ENCODE measurements at places on chromosomes 5 and 9. TPM values are rescaled to one million over a fixed set of nuclear protein-coding genes. Genes with fewer than 3 reads are reported as not detected.
A peak's percentile ranks its signal among the peaks of the same experiment; 100 is the strongest.

GRCh38 chr5:73464016-73464745, 15.6 kb upstream of the FOXD1 start:
- H3K4me1 ChIP-seq, result no peaks in the 10 kb centered on the region
- no peak for DNase-seq
- peaks cover 53% of the 10 kb centered on the region for H3K27me3 ChIP-seq

GRCh38 chr5:151520294-151520693, 70.8 kb downstream of the FAT2 start:
- H3K36me3 ChIP-seq, result no peaks in the 10 kb centered on the region
- no peaks in the 10 kb centered on the region for H3K4me1 ChIP-seq
- H3K4me3 ChIP-seq, result no peak overlapping the region
- peaks cover 35% of the 10 kb centered on the region for H3K27me3 ChIP-seq
- no peak for DNase-seq

GRCh38 chr5:156561651-156562050, 234.7 kb downstream of the SGCD start:
- no peaks in the 10 kb centered on the region for H3K4me1 ChIP-seq
- no peaks in the 10 kb centered on the region for H3K36me3 ChIP-seq
- H3K27me3 ChIP-seq, result no peaks in the 10 kb centered on the region
- H3K4me3 ChIP-seq, result no peak overlapping the region
- no peak for DNase-seq

DNA sequence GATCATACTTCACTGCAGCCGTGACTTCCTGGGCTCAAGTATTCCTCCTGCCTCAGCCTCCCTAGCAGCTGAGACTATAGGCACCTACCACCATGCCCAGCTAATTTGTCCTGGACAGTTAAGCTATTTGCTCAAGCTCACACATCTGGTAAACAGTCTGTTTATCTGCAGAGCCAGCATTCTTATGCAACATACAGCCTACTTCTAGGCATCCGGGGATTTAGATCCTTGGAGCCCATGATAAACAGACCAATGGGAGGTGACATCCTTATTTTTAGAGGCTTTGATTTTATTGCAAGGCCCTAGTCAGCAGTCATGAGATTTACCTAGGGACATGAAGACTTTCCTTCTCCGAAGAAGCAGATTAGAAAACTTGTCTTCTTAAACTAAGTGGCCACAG, 21.0 kb downstream of the ATOX1 start:
- DNase-seq, result no peak
- no peak overlapping the region for H3K4me3 ChIP-seq
- no peak overlapping the region for H3K27ac ChIP-seq
- H3K27me3 ChIP-seq, result no peaks in the 10 kb centered on the region
- peaks cover 20% of the 10 kb centered on the region for H3K36me3 ChIP-seq
- peaks cover 26% of the 10 kb centered on the region for H3K4me1 ChIP-seq

- peaks cover 78% of the 10 kb centered on the region for H3K27me3 ChIP-seq
- H3K4me3 ChIP-seq, result no peak overlapping the region
- no peaks in the 10 kb centered on the region for H3K4me1 ChIP-seq
- H3K36me3 ChIP-seq, result no peaks in the 10 kb centered on the region
Measured at GRCh38 chr5:169946743-169947295, 33.5 kb downstream of the INSYN2B start.

DNA sequence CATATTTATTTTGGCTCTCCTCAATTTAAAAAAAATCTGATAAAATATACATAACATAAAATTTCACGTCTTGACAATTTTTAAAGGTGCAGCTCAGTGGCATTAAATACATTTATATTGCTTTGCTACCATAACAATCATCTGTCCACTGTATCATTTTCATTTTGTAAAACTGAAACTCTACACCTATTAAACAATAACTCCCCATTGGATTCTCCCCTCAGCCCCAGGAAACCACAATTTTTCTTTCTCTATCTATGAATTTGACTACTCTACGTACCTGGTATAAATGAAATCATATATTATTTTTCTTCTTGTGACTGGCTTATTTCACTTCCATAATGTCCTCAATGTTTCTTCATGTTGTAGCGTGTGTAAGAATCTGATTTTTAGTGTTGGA, 563.5 kb downstream of the PRR16 start:
- H3K27ac ChIP-seq, result no peak overlapping the region
- no peak for DNase-seq
- no peaks in the 10 kb centered on the region for H3K27me3 ChIP-seq
- no peaks in the 10 kb centered on the region for H3K4me1 ChIP-seq
- H3K36me3 ChIP-seq, result no peaks in the 10 kb centered on the region
- H3K4me3 ChIP-seq, result no peak overlapping the region

GRCh38 chr5:15124871-15125568, 253.4 kb upstream of the ANKH start:
- H3K27ac ChIP-seq, result no peak overlapping the region
- H3K36me3 ChIP-seq, result no peaks in the 10 kb centered on the region
- DNase-seq, result no peak
- no peaks in the 10 kb centered on the region for H3K27me3 ChIP-seq
- no peaks in the 10 kb centered on the region for H3K4me1 ChIP-seq
- no peak overlapping the region for H3K4me3 ChIP-seq

DNA sequence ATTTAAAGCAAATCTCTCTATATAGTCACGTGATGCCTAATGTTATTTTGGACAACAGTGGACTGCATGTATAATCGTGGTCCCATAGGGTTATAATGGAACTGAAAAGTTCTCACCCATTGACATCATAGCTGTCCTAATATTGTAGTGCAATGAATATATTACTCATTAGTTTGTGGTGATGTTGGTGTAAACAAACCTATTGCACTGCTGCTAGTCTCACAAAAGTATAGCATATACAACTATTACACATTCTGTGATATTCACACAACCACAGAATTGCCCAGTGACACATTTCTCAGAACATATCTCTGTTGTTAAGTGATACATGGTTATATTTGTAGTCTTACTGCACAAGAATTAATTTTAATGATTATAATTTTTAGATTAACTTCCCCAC, 37.7 kb downstream of the IPO11 start:
- no peaks in the 10 kb centered on the region for H3K4me1 ChIP-seq
- no peaks in the 10 kb centered on the region for H3K36me3 ChIP-seq
- no peaks in the 10 kb centered on the region for H3K27me3 ChIP-seq
- no peak for DNase-seq

DNA sequence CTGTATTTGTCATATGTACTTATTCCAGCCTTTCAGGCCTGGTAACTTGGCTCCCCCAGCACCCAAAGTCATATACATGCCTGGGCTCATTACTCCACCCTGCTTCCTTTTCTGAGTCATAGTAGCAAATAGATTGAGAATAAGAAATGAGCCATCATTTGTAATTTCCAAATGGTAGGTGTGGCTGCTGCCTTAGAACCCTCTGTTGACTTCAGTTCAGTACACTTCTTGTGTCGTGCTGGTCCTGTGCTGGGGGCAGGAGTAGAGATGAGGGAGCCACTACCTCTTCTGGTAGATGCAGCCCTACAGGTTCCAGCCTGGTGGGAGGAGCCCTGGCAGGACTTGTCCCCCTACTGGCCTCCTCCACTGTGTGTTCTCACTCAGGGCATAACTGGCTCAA, 11.1 kb downstream of the GM2A start:
- no peaks in the 10 kb centered on the region for H3K27me3 ChIP-seq
- no peak overlapping the region for H3K27ac ChIP-seq
- peaks cover 10% of the 10 kb centered on the region for H3K4me1 ChIP-seq
- no peaks in the 10 kb centered on the region for H3K36me3 ChIP-seq

GRCh38 chr5:171433982-171434676, 14.7 kb downstream of the FGF18 start:
- peaks cover 6% of the 10 kb centered on the region for H3K36me3 ChIP-seq
- no peak for DNase-seq
- H3K4me3 ChIP-seq, result no peak overlapping the region
- no peak overlapping the region for H3K27ac ChIP-seq

DNA sequence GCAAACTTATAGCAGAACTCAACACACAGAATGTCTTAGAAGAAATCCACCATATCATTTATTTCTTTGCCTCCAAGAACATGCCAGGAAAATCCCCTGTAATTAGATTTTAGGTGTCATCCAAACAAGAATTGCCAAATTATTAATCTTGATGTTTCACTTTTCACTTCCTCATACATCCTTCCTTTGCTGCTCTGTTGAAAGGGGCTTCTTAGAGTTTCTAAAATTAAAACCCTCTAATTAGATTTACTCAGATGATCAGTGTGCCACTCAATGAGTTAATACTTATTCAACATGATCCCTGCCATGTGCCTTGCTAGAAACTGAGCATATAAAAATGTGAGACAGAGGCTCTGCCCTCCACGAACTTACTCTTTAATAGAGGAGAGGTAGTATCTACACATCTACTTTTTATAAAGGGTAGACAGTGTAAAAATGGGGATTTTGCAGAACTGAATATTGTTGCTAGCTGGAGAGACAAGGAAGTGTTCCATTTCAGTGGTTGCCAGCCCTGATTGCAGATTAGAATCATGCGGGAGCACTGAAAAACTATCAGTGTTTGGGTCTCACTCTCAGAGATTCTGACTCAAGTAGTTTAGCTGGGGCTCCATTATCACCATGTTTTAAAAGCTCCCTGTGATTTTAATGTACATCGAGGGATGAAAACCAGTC, 498.4 kb downstream of the TLE4 start:
- H3K4me1 ChIP-seq, result no peaks in the 10 kb centered on the region
- H3K4me3 ChIP-seq, result no peak overlapping the region
- H3K27ac ChIP-seq, result no peak overlapping the region
- no peak for DNase-seq
- H3K36me3 ChIP-seq, result no peaks in the 10 kb centered on the region

DNA sequence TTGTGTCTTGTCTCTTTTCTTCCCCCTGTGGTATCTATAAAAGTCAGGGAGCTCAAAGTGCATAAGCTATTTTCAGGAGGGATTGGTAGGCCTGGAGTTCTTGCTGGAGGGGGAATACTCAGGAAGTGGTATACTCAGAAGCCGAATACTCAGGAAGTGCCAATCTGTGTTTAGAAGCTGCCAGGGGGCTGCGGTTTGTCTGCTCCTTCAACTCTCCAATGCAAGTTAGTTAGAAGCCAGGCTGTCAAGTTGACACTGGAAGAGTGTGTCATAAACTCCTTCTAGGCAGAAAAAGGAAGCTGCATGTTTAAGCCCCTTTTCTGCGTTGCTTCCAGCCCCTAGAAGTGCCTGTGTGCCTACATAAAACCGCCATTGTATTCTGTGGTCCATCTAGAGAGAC, 366.5 kb downstream of the TAF11L14 start:
- no peaks in the 10 kb centered on the region for H3K36me3 ChIP-seq
- no peak overlapping the region for H3K4me3 ChIP-seq
- no peak for DNase-seq
- no peaks in the 10 kb centered on the region for H3K27me3 ChIP-seq

GRCh38 chr5:55771175-55771655, 33.4 kb downstream of the DDX4 start:
- peaks cover 15% of the 10 kb centered on the region for H3K4me1 ChIP-seq
- H3K27ac ChIP-seq, result no peak overlapping the region
- H3K4me3 ChIP-seq, result no peak overlapping the region
- H3K27me3 ChIP-seq, result no peaks in the 10 kb centered on the region
- DNase-seq, result no peak
- no peaks in the 10 kb centered on the region for H3K36me3 ChIP-seq

- DNase-seq, result no peak
- no peaks in the 10 kb centered on the region for H3K27me3 ChIP-seq
- H3K4me1 ChIP-seq, result peaks cover 71% of the 10 kb centered on the region
- H3K36me3 ChIP-seq, result peaks cover 4% of the 10 kb centered on the region
Measured at GRCh38 chr5:61299261-61299681, 32.8 kb upstream of the ZSWIM6 start.

DNA sequence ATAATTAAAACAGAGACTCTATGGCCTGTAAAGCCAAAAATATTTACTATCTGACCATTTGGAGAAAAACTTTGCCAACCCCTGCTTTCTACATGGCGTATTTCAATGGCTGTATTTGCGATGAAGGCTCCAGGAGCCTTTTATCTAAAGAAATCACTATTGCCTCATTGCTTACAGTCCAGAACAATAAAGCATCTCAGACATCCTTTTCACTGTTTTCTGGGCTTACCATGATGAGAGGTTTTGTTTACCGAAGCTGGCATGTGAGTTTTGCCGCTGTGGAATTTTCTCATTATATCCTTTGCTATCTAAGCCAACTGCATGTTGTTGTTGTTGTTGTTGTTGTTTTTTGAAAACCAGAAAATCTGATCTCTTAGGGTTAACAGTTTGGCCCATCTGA, 13.9 kb downstream of the PALM2AKAP2 start:
- H3K36me3 ChIP-seq, result no peaks in the 10 kb centered on the region
- H3K4me1 ChIP-seq, result peaks cover 8% of the 10 kb centered on the region
- no peak overlapping the region for H3K27ac ChIP-seq
- no peak for DNase-seq
- no peak overlapping the region for H3K4me3 ChIP-seq

- H3K4me1 ChIP-seq, result peaks cover 18% of the 10 kb centered on the region
- no peak overlapping the region for H3K4me3 ChIP-seq
- peak; percentile 19 for DNase-seq
- peak overlapping the region; percentile 89 for H3K27ac ChIP-seq
Measured at GRCh38 chr5:108801776-108802175, 54.1 kb downstream of the FER start.

DNA sequence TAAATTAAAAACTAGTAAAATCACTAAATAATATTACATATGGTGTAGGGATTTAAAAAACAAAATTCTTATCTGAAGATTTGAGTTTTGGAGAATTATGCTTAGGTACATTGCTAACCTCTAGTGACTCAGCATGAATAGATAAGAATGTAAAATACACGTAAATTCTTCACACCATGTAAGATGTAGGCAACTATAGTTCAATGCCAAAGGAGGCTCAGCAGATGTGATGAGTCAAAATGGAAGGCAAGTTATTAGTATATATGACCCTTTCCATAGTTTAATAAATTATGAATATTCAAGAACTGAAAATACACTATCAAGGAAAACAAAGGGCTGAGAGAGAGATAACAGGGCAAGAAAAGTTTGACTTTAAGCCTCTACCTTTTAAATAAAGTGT, 79.0 kb downstream of the MRPS30 start:
- no peak for DNase-seq
- no peak overlapping the region for H3K4me3 ChIP-seq
- no peaks in the 10 kb centered on the region for H3K27me3 ChIP-seq
- no peaks in the 10 kb centered on the region for H3K36me3 ChIP-seq

DNA sequence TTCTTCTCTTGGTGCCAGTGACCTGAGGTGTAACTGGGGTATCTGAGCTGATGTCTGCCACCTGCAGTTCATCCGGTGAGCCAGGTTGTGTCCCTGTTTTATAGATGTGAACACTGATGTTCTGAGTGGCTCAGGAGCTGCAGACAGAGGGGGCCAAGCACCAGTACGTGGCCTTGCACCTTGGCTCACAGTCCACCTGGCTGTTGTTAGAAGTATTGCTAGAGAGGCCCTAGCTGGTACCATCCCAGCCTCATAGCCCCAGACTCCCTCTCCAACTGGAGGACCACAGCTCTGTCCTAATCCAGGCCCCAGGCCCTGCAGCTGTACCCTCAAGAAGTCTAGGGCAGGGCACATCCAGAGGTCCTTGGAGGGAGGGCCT, 16.2 kb downstream of the PHF2 start:
- no peaks in the 10 kb centered on the region for H3K4me1 ChIP-seq
- H3K4me3 ChIP-seq, result no peak overlapping the region
- no peaks in the 10 kb centered on the region for H3K27me3 ChIP-seq

- H3K4me3 ChIP-seq, result peak within 1 kb of the TSS; percentile 88
- peaks cover 24% of the 10 kb centered on the region for H3K4me1 ChIP-seq
- no peaks in the 10 kb centered on the region for H3K27me3 ChIP-seq
- peak; percentile 23 for DNase-seq
- peaks cover 32% of the 10 kb centered on the region for H3K36me3 ChIP-seq
- peak within 1 kb of the TSS; percentile 94 for H3K27ac ChIP-seq
Measured at GRCh38 chr9:2621722-2622460, at the start of gene VLDLR. Gene VLDLR (plus strand): TSS chr9:2621787. CDS start chr9:2622190, 403 bp downstream.

The TAF11L5 gene
- not detected for total RNA-seq

The SLC25A48 gene
- not detected for total RNA-seq

The AHRR gene
- 1.3 TPM for total RNA-seq

The OGN gene
- total RNA-seq, result not detected

The CKMT2 gene
- 0.24 TPM for total RNA-seq

The MLANA gene
- not detected for total RNA-seq

The NUP188 gene
- total RNA-seq, result 49.6 TPM

The ABHD17B gene
- total RNA-seq, result 17.3 TPM

Measured in Calu3 (cell line).